ENCODE measurements at places on chromosomes 4 and X. TPM values are rescaled to one million over a fixed set of nuclear protein-coding genes. Genes with fewer than 3 reads are reported as not detected.

Gene ARMCX1
- total RNA-seq, result not detected

Gene TMEM144
- total RNA-seq, result 5.9 TPM

Gene TLR3
- total RNA-seq, result not detected

Gene MGST2
- total RNA-seq, result 39.0 TPM

Gene CASK
- total RNA-seq, result 21.4 TPM

Gene TMEM150C
- total RNA-seq, result 0.58 TPM

Measured in PC-3 (cell line).